ENCODE measurements at places on chromosomes 2 and 18.

- no peak for DNase-seq
Measured at GRCh38 chr2:101123795-101124471, 27.2 kb downstream of the TBC1D8 start.

DNA sequence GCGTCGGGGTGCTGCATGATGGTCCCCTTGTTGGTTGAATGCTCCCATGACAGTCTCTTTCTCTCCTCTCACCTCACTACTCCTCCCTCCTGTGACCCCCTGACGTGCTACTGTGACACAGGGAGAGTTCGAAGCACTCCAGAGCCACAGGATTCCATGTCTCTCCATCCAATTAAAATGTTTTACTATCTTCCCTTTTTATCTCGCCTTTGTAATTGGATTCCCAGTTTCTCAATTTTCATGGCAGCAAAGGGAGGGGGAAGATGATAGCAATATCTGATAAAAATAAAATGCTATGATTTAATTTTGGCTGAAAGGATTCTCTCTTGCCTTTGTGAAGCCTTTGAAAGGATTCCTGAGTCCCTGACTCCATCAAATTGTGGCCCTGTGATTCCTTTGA is 271.9 kb upstream of the SLC14A2 start:
- DNase-seq, result no peak

DNA sequence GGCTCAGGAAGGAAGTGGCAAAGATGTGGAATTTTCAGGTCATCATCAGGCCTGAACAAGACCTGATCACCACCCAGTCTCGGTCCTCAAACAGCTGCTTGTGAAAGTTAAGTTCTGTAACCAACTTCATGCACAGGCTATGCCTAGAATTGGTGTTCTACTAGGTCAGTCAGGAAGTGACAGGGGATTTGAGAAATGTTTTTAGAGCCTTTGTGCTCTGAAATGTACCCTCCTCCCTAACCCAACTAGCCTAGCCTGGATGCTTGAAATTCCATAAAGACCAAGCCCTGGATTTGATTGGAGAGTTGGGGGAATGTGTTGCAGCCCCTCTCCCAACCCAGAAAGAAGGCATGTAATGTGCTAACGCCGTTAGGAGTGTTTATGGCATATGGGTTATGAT is 63.3 kb downstream of the TGOLN2 start:
- peak; percentile 61 for DNase-seq

DNA sequence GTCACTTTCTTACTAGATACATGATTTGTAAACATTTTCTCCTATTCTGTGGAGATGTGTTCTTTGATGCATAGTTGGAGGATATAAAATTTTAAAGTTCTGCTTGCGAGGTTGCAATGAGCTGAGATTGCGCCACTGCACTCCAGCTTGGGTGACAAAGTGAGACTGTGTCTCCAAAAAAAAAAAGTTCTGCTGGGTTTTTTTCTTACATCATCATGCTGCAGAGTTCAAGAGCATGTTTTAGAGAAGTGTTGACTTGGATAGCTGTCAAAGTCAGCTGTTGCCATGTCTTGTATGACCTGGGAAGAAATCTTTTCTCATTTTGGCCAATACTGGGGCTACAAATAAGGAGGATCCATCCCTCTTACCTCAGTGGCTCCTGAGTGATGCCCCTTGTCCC is 71.3 kb downstream of the UGGT1 start:
- no peak for DNase-seq

- peak; percentile 43 for DNase-seq
Measured at GRCh38 chr2:235077046-235077445, 125.2 kb downstream of the SH3BP4 start.

GRCh38 chr2:132522901-132523300 is 106.3 kb downstream of the GPR39 start:
- DNase-seq, result no peak

DNA sequence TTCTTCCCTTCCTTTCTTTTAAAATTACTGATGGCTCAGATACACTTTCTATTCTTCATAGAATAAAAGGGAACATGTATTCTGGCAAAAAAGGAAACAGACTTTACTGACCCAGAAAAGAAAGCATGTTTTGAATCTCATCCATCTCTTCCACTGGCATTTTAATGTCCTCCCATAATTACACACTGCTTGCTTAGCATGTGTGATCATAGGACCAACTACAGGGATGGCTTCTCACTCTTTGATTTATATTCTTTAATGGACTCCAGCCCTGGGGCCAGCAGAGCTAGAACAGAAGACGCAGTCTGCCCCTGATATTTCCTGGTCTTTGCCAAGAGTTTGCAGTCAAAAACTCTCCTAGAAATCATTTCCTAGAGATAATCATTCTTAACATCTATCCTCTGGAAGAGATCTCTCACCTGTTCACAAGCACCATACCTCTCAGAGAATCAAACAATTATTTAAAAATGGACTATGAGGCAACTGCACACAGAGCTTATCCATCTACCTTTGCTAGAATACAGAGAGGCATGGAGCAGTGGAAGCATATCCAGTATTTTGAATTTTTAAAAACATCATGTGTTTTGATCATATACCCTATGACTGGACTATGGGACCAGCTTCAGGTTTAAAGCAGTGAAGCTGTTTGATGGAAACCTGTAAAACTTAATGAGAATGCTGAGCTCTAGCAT is 429.1 kb downstream of the NRXN1 start:
- DNase-seq, result no peak

DNA sequence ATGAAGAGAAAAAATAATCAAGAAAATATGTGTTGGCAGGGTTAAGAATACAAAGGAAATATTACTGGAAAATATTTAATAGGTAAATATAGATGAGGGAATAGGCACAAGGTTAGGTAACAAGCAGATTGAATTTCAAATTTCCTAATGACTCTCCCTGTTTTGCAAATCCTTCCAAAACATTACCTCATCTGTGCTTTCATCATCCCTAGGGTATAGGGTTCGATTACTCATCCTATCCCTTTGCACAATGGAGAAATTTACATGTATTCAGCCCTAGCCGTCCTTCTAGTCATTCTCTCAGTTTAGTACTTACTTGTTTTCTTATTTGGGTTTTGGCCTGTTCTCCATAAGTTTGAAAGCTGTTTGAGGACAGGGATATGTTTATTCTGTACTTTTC is 864.6 kb upstream of the FSHR start:
- DNase-seq, result no peak

- no peak for DNase-seq
Measured at GRCh38 chr2:65030476-65031332, 25.5 kb upstream of the CEP68 start.

GRCh38 chr2:133991606-133992168 is 262.2 kb upstream of the MGAT5 start:
- no peak for DNase-seq

- peak; percentile 26 for DNase-seq
Measured at GRCh38 chr18:44579028-44579702, 101.5 kb upstream of the SETBP1 start.

DNA sequence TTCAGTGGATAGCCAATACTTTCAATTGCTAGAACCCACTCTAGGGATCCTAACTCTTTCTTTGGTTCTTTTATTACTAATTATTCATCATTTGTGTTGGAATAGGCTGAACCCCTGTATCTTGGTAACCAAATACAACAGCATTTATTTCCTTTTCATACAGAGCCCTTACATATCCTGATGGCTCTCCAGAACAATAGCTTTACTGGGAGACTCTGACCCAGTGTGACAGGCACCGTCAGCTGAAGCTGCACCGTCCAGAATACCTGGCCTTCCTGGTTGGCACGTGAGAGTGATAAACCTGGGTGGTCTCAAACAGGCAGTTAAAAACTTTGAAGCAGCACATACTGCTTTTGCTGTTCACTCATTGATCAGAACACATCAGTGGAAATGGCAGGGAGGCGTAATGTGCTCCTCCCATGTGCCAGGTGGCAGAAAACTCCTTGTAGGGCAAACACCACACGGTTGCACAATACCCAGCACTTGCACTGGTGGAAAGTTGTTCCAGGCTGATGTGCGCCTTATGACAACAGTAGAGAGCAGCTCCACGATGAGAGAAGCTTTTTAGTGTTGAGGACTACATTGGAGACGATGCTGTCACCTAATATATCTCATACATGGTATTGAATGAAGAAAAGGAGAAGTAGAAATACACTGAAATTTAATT is 456.2 kb downstream of the PARD3B start:
- no peak for DNase-seq

GRCh38 chr2:17648581-17648980 is 105.0 kb downstream of the SMC6 start:
- DNase-seq, result no peak

Measured in GM03348 (cell line).